ENCODE measurements at places on chromosomes 5 and 9.
A peak's percentile ranks its signal among the peaks of the same experiment; 100 is the strongest.

- peak; percentile 46 for DNase-seq
Observed at GRCh38 chr5:34923694-34924461, 5.5 kb upstream of the DNAJC21 start.

DNA sequence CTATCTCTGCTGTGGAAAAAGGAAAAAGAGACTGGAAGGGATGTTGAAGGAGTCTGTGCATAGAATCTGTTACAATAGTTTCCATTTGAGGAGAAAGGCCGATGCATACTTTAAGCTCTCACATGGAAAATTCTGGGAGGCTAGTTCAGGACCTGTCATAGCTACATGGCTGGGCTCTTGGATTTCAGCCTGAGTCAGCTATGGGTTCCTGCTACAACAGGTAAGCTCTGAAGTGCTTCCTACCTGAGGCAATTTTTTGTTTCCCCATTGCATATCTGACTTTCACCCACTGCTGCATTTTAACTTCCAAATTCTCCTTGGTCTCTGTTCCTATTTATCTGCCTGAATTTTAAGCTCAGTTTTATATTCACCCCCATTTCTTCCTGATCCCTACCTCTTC, 310.7 kb downstream of the RAB3C start:
- DNase-seq: no peak

DNA sequence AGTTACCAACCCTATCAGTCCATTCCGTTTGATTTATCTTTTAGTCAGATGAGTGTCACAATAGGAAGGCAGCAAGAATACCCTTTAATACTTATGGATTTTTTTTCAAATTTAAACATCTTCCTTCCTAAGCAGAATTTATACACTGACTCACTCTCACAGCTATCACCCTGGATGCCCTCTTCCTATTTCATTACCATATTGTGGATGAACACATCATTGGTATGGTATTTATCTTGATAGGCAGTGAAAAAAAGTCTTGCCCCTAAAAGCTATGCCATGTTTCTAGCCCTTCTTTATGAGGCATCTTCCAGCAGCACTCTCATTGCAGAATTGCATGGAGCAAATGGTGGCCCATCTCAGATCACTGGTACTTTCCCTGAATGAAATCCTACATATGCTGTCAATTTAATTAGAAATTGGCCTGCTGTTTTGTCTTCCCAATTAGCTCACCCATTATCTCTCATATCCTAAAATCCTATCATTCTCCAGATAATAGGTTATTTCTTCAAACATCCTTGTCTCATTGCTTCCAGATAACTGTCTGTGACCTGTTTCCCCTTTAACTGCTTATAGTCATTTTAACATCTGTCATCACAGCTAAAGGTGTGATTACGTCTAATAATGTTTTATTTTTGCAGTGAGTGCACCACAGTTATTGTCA, 433.5 kb upstream of the POU5F2 start:
- DNase-seq: no peak

DNA sequence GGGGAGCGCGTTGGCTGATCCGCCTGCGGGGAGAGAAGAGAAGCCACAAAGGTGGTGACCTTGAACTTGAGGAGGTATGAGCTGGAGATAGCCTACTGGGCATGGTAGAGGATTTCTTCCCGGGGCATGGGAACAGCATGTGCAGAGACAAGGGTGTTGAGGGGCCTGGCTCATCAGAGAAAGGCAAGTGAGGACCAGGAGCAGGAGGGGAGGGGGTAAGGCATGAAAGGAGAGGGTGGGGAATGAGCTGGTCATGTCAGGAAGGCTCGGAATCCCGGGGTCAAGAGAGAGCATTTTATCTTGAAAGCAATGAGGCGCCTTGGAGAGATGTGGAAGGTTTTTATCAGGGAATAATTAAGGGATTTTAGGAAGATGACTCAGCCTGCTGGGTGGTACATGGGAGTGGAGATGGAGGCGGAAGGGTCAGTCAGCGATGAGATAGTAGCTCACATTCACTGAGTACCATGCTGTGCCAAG, 121.1 kb downstream of the LHX2 start:
- no peak for DNase-seq

DNA sequence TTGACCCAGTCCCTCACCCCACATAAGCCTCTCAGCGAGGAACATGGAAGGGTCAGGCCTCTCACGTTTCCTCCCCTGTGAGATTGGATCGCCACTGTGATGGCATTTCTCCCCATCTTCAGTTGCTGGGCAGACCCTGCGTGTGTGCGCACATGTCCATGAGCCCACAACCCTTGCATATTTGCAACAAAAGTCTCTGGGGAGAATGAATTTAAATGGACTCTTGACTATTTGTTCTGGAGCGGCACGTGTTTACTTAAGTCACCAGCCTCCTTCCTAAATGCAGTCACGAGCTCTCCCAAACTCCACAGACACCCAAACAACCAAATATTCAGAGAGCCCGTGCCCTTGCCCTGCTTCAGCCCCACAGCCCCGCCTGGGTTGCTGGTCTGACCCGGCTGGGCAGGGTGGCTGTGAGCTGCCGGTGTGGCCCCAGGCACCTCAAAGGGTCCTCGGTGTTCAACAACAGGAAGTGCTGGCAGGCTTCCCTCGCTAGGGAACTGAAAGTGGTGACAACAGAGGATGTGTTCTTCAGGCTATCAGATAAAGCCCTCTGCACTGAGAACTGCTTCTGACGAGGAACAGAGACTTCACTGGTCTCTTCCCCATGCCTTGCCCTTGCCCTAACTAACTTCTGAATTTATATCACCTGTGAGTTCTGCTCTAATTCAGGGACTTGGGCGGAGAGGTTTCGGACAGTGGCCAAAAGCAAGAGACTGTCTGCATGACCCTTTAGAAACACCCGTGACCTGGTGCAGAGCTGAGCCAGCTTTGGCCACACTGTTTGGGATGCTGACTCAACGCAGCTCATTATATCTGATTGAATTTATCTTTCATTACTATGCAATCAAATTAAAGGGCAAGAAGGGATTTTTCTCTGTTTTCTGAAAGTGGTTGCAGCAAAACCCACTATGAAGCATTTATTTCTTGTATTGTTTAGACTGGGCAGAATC, 19.2 kb upstream of the CD180 start:
- DNase-seq: no peak

Measured in SW480 (cell line).